ENCODE measurements at places on chromosomes 5 and 9.

- DNase-seq, result no peak
These were observed 136.7 kb downstream of the EDIL3 start for GRCh38 chr5:84248013-84248412.

DNA sequence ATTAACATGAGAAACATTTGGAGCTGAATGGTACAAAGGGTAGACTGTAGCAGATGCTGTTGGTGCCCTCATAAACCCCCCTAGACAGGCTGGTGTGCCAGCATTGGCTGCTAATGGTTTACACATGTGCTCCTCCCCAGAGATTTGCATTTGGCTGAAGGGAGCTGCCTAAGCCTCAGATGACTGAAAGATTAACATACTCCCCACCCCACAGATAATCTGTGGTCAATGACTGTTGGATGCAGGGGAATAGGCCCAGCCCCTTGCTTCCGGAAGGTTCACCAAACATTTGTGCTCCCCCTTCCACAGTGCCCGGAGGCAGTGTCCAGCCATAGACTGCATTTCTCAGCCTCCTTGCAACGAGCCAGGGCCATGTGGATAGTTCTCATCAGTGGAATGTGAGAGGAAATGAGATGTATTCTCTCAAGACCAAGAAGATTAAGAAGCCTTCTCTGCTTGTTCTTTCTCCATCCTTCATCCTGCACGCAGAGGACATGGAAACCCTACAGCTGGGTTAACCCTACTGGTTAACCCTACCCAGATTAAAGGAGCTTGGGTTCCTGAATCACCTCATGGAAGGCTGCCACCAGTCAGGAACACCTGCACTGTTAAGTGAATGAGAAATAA, 79.6 kb downstream of the PHAX start:
- no peak for DNase-seq

DNA sequence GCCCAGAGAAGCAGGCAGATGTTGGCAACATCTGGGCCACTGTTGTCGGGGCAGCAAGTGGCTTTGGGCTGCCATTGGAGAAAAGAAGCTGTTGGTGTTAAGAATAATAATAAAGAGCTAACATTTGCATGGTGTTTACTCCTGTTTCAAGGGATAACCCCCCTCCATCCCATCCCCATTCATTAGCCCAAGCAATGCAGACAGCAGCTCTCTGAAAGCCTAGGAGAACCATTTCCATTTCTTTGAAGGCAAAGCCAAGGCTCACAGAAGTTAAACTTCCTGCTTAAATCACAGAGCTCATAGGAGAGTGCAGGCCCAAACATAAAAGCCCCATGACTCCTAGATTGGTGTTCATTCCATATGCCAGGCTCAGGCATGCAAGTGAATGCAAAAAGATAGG, 175.4 kb downstream of the ASTN2 start:
- DNase-seq, result no peak

GRCh38 chr5:14039063-14039462, 94.6 kb upstream of the DNAH5 start:
- DNase-seq, result no peak

DNA sequence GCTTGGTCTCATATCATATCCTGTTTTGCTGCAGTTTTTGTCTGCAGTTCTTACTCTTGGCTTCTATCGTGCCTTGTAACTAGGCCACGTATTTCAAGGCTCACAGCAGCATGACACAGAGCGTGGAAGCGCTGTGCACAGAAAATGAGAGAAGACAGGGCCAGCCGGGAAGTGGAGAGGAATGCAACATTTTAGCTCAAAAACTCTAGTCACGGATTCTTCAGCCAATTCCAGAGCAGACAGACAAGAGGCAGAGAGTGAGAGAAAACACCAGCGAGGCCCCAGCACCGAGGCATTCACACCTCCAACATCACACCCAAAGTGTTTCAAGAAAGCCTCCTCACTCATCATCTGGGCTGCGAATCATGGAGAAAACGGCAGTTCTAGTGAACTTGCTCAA, 160.8 kb downstream of the DNAH5 start:
- DNase-seq, result no peak

- no peak for DNase-seq
These were observed 126.4 kb downstream of the DOCK2 start for GRCh38 chr5:169763376-169764017.

DNA sequence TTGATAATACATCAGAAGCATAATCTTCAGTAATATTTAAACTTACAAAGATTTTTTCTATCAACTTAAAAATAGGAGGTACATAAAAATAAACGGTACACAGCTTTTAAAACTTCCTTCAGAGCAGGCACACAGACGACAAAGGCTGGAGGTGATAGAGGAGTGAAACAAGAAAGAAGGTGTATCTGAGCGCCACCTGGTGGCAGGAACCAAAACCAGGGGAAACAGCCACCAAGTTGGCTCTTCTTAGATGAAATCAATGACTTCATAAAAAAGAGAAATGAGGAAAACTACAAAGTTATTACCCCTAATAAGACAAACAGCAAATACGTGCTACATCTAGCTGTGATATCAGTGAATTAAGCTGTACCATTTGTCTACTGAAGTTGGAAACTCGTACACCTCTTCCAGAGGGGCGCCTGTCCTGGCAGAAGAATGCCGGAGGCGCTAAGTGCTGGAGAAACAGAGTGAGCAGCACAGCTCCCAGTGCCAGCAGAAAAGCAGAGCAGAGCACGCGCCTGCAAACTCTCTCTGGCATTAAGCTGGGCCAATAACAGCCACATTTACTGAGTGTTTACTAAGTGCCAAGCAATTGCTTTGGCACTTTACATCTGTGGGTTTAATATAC, 85.9 kb downstream of the SETX start:
- peak; percentile 30 for DNase-seq

All from C1 segment of cervical spinal cord (tissue), 14 donors.